Endothelial cell of umbilical vein (primary cell): ENCODE measurements at places on chromosomes 2 and 18.

- DNase-seq = no peak
Observed at GRCh38 chr2:150122871-150123613, 364.4 kb downstream of the RND3 start.

DNA sequence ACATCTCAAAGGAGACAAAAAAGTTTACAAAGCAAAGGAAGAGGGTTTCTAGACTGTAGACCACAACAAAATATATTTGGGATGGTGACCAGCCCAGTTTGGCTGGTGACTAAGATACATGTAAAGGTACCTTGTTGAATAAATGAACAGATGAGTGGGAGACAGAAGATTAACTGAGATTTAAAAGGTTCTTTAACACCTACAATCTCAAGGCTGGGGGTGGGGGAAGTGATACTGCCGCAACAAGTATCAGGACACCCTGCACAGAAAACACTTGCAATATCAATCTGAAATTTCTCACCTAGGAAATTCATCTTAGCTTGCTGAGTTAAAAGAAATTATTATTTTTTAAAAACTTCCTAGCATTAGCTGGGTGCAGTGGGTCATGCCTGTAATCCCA lies 8.3 kb downstream of the RNF149 start:
- no peak for DNase-seq

GRCh38 chr2:83386549-83386948 lies 1072.5 kb downstream of the SUCLG1 start:
- no peak for DNase-seq

DNA sequence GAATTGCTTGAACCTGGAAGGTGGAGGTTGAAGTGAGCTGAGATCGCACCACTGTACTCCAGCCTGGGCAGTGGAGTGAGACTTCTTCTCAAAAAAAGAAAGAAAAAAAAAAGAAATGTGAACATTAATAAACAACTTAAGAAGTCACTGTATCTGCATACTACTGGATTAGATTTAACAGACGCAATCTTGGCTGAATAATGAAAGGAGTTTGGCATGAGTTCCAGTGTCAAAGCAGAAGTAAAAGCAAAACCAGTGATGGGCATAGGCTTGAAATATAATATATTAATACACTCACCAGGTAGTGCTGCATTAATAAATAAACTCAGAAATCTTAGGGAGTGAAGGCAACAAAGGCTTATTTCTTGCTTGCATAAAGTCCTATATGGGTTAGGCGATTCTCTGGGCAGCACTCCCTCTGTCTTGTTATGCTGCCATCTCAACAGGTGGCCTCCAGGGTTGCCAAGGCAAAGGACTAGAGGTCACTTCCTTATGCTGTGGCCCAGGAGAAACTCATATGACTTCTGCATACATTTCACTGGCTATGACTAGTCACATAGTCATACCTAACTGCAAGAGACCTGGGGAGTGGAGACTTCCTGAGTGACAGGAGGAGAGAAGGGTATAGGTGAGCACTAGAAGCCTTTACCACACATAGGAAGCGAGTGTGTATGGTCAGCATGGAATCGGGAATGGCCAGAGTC lies 296.2 kb upstream of the SPRED2 start:
- DNase-seq = no peak

DNA sequence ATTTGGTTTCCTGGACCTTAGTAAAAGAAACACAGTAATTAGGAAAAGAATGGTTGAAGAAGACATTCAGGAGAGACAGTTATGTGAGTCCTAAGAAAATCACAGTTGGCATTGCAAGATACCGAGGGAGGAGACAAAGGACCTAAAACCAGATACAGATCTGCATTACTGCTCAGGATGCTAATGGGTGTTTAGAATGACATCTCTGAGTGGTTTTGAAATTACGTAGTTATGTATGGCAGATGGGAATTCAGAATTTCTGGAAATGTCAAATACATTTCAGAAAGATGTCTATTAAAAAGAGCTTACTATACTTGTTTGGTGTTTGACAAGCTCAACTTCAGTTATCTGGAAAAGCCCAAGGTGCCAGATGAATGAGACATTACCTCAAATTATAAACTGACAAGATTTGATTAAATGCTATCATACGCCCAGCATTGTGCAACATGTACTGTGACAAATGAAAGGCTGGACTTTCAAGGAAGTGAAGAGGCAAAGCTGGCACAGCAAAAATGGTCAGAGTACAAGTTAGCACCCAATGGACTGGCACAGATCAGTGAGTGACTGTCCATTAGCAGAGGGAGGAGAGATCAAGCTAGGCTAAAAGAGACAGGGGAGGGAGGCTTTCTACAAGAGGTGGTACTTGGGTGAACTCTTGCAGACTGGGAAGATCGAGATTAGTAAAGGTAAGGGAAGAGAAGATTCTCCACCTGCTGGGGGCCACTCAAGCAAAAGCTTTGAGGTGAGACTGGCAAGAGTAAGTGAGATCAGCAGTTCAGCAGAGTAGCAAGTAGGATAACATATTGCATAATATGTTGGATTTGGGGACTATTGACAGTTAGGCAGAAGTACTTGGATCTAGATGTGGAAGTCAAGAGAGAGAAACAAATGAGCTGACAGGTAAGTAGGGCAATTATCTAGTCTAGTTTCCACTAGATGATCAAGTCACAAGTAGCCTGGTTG lies 168.9 kb downstream of the CYRIA start:
- DNase-seq = no peak

- no peak for DNase-seq
Observed at GRCh38 chr2:149164296-149164695, 125.8 kb downstream of the LYPD6B start.

GRCh38 chr2:86023366-86023712 lies 82.3 kb downstream of the POLR1A start:
- DNase-seq = no peak

GRCh38 chr18:7459851-7460770 lies 107.0 kb upstream of the PTPRM start:
- DNase-seq = no peak

- DNase-seq = no peak
Observed at GRCh38 chr18:74497324-74497676, 1.1 kb downstream of the CNDP2 start.

GRCh38 chr2:157780211-157780610 lies 95.9 kb downstream of the ACVR1 start:
- no peak for DNase-seq

DNA sequence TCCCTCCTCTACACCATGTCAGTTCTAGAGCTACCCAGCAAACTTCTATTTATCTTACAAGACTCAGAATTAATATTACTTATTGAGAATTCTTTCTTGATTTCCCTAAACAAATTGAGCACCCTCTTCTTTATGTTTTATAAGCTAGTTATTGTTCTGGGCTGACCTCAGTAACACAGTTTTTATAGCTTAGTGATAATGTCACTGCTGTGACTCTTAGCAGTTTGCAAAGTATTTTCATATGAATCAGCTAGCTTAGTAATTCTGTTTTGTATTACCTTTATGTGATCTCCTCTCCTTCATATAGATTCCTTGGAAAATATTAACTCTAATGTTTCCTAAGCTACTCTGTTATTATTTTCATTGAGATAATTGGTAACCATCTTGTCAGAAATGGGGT lies 114.9 kb downstream of the PMS1 start:
- no peak for DNase-seq

DNA sequence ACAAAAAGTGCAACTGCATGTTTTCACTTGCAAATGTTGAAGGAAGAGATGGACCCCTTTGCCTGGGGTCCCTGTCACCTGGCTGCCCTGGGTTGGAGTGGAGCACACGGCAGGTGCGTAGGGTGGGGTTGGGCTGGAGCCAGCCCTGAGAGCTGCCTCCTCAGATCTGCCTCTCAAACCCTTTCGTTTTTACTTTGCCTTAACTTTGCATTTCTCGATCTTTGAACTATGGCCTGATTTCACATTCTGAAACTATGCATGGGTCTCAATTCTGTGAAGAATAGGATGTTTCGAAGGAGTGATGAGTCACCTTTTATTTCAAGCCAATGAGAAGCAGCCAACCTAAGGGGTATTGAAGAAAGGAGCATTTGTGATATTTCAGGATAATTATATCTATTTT lies 132.8 kb downstream of the ACOXL start:
- no peak for DNase-seq

DNA sequence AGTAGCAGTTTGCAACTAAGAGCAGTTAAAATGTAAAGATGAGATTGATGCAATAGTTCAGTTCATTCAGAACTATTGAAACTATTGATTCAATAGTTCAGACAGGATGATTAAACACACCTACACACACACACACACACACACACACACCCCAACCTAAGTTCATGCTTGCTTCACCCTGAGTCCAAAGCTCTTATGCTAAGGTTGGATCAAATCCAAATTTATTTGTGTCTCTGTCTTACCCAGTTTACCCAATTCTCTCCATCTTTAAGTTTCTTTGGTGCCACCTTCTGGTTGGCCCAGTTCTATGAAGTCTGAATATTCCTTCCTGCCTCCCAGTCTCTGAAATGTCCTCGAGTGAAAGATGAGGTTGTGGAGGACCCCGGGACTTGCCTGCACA lies 5.1 kb downstream of the SERPINB8 start:
- DNase-seq = peak; percentile 39

DNA sequence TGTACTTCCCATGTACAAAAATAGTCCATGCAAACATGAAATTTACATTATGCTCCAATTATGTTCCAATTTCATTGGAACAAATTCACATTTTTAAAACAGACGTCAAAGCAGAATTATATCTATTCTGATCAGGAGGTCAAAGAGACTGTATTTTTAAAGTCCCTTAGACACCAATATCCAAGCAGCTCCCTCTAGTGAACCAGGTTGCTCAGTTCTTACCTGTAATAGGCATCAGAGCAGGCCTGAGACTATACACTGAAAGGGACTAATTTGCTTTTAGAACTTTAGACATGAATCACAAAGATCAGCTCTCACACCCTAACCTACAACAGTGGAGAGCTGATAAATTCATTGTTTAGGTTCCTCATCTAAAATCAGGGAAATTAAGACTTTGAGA lies 273.9 kb downstream of the MBD2 start:
- no peak for DNase-seq

- DNase-seq = no peak
Observed at GRCh38 chr18:41756141-41756540, 198.9 kb upstream of the PIK3C3 start.

DNA sequence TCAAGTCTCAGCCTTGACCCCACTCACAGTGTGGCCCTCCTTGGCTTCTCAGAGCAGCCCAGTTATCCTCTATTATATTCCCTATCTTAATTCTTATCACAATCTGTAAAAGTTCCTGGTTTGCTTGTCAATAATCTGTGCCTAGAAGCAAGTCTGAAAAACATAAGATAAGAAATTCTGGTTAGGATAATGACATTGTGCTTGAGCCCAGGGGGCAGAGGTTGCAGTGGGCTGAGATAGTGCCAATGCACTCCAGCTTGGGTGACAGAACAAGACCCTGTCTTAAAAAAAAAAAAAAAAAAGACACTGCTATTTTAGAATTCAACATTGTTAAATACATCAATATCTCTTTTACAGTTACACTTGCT lies 63.9 kb downstream of the TMEM131 start:
- DNase-seq = no peak

GRCh38 chr2:209277444-209277843 lies 146.4 kb upstream of the MAP2 start:
- DNase-seq = no peak

DNA sequence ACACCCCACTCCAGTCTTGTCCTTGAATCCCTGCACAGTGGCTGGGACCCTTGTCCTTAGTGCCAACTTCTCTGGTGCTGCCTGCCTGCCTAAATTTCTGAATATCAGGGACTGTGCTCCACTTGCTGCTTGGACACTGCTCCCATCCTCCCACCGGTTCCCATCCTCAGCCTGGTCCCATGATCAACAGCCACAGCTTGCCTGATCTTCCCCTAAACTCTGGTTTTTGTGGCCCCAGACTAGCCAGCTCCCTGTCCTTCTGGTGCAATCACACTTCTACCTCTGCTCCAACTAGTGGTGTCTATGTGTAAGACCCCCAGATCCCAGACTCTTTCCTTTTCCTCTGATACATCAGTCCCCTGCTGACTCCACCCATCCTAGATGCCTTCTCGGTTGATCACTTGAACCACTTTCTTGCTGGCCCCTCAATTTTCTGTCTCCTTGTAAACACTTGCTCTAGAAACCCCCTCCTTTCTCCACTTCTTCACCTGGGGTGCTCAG lies 37.2 kb upstream of the POLE4 start:
- no peak for DNase-seq

- DNase-seq = no peak
Observed at GRCh38 chr2:33167622-33168245, 221.0 kb downstream of the LTBP1 start.

DNA sequence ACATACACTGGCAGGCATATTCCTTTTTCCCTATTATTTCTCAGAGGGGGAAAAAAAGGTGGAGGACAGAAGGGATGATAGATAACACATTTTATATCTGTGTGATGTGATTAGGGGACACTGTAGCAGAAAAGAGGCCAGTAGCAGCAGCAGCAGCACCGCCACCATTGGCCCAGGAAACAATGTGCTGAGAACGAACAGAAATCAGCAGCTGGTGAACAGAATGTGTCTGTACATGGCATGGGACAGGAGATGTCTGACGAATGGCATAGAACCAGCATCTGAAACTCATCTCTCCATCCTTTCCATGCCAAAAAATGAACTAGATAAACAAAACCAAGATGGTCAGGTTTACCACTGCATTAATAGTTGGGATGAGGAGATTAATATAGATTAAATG lies 936.1 kb upstream of the ACVR2A start:
- no peak for DNase-seq

DNA sequence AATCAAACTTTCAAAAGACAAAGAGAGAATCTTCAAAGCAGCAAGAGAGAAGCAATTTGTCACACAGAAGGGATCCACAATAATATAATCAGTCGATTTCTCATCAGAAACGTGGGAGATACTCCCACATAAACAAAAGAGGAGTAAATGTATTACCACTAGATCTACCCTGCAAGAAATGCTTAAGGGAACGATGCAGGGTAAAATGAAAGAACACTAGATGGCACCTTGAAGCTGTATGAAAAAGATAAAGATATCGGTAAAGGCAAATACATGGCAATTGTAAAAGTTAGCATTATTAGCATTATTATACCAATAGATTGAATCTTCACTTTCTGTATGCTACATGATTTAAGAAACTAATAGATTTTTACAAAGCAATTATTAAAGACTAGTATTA lies 677.0 kb downstream of the SUCLG1 start:
- DNase-seq = no peak

DNA sequence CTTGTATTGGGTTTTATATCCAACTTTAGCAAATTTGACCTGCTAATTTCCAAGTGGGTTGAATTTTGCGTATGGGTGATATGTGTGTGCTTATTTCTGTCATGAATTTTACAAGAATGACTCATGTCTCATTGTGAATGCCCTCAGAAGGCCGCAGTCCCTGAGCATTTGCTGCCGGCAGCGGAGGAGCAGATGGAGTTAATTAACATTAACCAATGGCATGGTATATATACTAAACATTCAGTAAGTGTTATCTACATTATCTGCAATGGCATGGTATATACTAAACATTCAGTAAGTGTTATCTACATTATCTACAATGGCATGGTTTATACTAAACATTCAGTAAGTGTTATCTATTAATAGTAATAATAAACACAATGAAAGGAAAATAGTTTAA lies 90.1 kb downstream of the DOK6 start:
- DNase-seq = peak; percentile 46
